A549 (cell line): ENCODE measurements at places on chromosomes 12 and 14.

DNA sequence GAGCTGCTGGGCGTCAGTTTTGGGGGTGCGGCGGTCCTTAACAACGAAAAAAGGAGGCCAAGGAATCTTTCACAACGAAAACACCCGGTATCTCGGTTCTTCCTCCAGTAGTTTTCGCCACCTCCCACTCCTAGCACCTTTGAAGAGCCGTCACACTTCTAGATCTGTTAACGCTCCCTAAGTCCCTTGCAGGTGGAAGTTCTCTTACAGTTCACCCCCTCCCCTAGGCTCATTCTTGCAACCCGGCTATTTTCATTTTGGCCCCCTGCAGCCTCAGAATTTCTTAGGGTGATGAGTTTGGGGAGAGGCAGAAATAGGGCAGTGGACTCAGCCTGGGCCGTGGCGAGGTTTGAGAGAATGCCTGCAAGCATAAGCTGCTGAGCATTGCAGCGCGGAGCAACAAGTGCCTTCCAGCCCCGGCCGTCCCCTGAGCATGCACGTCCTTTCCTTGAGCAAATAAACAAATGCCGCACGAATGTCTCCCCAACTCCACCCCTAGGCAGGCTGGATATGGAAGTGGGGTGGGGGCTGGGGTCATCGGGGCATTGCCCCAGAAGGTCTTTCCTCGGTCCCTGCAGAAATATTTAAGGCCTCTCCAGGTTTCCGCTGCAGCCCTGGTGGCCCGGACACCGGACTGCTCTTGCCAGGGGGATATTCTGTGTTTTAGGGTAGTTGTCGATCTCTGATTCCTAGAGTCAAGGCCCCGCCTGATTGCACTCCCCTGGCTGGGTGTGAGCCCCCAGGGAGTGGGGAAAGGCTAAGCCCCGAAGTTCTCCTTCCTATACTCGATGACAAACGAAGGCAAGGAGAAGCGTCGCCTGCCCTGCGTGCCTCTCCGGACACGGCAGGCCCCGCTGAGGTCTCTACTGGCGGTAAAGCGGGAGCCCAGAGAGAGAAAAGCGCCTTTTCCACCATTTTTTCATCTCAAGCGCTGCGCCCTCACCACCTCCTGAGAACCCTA, 1.6 kb downstream of the RFX4 start:
- peak; percentile 15 for DNase-seq

GRCh38 chr12:3572560-3572959, 81.6 kb downstream of the PRMT8 start:
- no peak for DNase-seq

- DNase-seq, result no peak
These were observed 23.7 kb downstream of the SFSWAP start for GRCh38 chr12:131734336-131735152.

DNA sequence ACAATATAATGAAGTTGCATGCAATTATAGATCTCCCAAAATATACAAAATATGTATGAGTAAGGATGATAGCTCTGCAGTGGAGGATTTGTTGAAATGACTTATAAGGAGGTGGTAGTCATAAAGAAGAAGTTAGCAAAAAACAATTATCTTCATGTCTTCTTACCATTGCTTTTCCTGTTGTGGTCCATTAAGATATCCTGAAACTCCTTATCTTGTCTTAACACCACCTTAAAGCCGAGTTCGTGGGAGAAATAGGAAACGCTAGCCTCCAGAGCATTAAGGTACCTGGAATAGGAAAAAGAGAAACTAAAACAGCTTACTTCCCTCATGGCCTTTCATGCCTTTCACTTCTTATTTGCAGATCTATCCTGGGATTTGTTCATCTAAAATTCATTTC, 15.2 kb downstream of the GUCY2C start:
- no peak for DNase-seq

GRCh38 chr14:81342850-81343580, 57.1 kb downstream of the STON2 start:
- DNase-seq, result no peak
